ENCODE measurements at places on chromosomes 1 and 21. TPM values are rescaled to one million over a fixed set of nuclear protein-coding genes. Genes with fewer than 3 reads are reported as not detected.

ZFP69B gene
- total RNA-seq, result 2.5 TPM

FAM72C gene
- 0.42 TPM for total RNA-seq

SAMD13 gene
- total RNA-seq, result 4.7 TPM

ATP6V1G3 gene
- not detected for total RNA-seq

MX2 gene
- 18.9 TPM for total RNA-seq

F13B gene
- not detected for total RNA-seq

TLCD4 gene
- 18.2 TPM for total RNA-seq

NMNAT2 gene
- 0.99 TPM for total RNA-seq

FAM163A gene
- total RNA-seq, result 0.16 TPM

TAS1R1 gene
- total RNA-seq, result not detected

TMPRSS3 gene
- total RNA-seq, result 1.7 TPM

TFF2 gene
- not detected for total RNA-seq

TEX38 gene
- total RNA-seq, result 0.39 TPM

FMO1 gene
- total RNA-seq, result 0.18 TPM

GRCh38 chr1:42784946-42785693 is at the start of gene TMEM269:
TSS of gene TMEM269 (plus strand) at chr1:42784991. CDS start at chr1:42789894, 4,903 bp downstream.
- peak; percentile 49 for DNase-seq

GRCh38 chr1:167294528-167294927 is 73.8 kb downstream of the POU2F1 start:
- no peak for DNase-seq

DNA sequence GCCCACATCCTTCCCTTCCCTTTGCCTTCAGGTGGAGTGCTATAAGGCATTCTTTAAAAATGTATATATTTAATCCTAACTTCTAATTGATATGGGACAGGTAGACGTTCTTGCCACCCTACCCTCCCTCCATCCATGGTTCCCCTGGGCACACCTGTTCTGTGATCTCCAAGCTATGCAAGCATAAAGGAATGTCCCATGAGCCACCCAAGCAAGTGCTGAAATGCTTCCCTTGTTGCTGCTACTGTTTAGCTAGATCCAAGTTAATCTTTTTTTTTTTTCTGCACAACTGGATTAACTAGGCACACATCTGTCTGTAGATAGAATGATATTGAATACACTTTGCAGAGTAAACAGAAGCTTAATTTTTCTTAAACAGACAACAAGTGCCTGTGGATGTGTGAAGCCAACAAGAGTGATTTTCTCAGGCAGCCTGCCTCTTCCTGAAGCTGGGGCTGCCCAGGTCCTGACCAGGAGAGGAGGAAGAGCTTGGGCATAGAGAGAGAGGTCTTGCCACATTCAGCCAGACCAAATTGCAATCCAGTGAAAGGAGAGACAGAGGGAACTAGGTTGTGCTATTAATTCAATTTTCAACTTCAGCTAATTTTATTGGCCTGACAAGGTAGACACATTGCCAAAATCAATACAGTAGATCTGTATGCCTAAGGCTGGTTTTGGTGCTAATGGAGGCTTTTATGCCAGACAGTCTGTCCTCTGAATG is 28.2 kb upstream of the ATP1B1 start:
- DNase-seq, result no peak

- no peak for DNase-seq
These were observed 99.8 kb downstream of the PTPN14 start for GRCh38 chr1:214451596-214451995.

GRCh38 chr1:79373481-79374125 is 367.1 kb upstream of the ADGRL4 start:
- DNase-seq, result no peak

GRCh38 chr1:196550731-196551130 is 57.5 kb downstream of the KCNT2 start:
- no peak for DNase-seq

DNA sequence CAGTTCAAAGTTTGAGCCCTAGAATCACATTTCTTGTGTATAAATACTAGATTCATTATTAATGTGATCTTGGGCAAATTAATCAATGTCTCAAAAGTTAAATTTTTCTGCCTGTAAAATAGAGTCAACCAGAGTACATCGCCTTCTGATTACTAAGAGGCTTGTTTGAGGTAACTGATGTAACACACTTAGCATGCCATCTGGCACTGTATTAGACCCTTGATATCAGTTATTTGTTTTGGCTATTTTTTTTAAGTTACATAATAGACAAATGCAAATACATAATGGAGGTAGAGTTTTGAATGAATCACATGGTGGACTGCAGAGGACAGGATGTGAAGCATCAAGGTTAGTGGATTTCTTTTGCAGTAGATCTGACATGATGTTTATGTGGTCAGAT is 298.4 kb downstream of the ADGRL2 start:
- no peak for DNase-seq

- DNase-seq, result peak; percentile 90
These were observed at the start of gene ACOT11 for GRCh38 chr1:54547601-54548388. TSS of gene ACOT11 (plus strand) at chr1:54548228. CDS start at chr1:54548310, 82 bp downstream.

- no peak for DNase-seq
These were observed 133.3 kb downstream of the IGSF21 start for GRCh38 chr1:18240906-18241305.

- no peak for DNase-seq
These were observed 5.3 kb downstream of the UTS2 start for GRCh38 chr1:7847599-7847998.

- peak; percentile 84 for DNase-seq
These were observed 13.2 kb upstream of the EPS8L3 start for GRCh38 chr1:109776911-109777310.

DNA sequence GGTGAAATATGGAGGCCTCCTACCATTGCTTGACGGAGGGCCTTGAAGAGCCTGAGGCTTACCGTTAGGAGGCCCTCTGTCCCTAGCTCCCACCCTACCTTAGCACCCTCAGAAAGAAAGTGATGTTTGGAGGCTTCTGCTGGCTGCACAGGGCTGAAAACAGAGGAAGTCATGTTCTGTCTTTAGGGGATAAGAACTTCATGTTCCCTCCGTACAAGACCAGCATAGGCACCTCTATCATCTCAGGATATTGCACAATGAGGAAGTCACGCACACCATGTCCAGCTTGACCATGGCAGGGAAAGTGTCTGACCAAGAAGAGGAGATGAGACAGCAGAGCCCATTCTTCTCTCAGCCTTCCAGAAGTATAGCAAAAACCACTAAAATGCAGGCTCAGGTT is 13.8 kb downstream of the ADORA3 start:
- DNase-seq, result no peak

DNA sequence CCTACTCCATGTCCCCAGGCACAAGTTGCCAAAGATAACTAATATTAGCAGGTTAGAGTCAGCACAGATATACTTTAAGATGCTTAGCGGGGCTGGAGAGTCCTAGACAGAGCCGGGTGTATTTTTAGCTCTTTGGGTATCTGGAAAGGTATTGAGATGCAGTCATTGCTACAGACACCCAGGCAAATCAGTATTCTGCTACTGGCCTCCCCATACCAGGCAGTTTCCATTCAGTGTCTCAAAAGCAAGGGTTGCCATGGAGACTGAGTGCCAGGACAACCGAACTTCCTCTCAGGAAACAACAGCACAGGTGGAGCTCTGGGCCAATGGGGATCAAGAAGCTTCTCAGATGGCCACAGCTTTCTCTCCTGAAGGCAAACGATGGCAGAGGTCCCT is 45.3 kb downstream of the KCNC4 start:
- DNase-seq, result no peak

DNA sequence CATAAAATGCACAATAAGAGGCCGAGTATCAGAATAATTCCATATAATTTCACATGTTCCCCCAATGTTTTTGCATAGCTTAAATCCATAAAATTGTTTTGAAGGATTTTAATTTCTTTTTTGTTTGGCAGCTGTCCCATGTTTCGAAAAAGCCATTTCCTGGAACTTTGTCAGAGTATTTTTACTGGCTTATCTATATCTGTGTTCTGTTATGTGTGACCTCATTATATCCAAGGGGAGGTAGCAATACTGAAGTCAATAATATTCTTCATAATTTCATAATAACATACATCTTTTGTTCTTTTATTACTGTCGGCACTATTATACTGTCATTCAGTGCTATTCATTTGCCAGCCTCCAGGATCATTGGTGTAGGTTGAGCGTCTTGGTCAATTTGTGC is 9.4 kb upstream of the BACH1 start:
- no peak for DNase-seq

DNA sequence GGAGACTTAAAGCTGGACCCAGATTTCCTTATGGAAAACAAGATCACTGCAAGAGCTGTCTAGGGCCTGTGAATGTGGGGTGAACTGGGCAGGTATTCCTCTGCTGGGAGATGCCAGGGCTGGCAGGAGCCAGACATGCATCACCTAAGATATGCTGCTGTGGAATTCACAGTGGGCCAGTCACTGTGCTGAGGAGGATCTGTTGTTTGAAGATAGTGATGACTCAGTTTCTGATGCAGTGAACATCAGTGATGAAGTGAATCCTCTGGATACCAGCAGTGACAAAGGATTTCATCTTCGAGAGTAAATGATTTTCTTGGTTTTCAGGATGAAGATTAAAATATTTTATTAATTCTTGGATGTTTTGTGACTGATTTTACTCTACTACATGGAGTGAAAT is 29.9 kb upstream of the CAMSAP2 start:
- DNase-seq, result no peak

GRCh38 chr1:39360731-39361130 is 130.7 kb upstream of the BMP8A start:
- DNase-seq, result no peak

- no peak for DNase-seq
These were observed 157.8 kb downstream of the PRDM16 start for GRCh38 chr1:3226701-3227350.

GRCh38 chr1:165928075-165928731 is 100.8 kb downstream of the UCK2 start:
- no peak for DNase-seq

DNA sequence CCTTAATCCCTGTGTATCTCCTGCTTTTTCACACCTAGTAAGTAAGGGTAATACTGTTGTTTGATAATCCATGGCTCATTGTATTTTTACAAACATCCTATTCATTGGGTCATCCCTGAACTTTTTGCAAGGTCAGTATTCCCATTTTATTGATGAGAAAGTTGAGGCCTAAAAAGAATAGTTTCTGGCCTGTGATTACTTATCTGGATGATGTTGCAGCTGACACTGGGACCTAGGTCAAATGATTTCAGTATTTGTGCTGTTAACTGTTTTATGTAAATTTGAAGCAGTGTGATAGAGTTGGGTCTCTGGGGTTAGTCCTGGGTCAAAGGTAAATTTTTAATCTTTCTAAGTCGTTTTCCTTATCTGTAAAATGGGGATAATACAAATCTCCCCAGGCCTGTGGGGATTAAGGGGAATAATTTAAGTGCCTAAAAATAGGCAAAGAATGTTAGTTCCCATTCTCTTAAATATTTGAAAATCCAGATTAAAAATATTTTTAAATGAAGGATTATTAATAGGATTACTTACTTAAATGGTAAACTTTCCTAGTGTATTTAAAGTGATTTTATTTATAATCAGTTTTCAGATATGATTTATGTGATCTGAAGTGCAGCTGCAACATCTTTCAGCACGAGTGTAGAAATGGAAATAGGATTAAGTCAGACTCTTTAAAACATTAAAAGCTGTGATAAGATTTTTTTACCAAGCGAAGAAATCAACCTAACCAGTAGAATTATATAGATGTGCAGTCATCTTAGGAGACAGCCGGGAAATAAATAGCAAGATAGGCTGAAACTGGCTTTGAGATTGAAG is 4.3 kb downstream of the PPP2R5A start:
- no peak for DNase-seq

GRCh38 chr1:107252271-107252670 is 111.4 kb downstream of the NTNG1 start:
- no peak for DNase-seq

- no peak for DNase-seq
These were observed 14.6 kb upstream of the TGFBR3 start for GRCh38 chr1:91900562-91900961.

GRCh38 chr21:42314616-42315295 is 453 bp downstream of the TFF3 start:
- peak; percentile 15 for DNase-seq

- peak; percentile 51 for DNase-seq
These were observed 233.1 kb downstream of the PAPPA2 start for GRCh38 chr1:176696109-176696508.

DNA sequence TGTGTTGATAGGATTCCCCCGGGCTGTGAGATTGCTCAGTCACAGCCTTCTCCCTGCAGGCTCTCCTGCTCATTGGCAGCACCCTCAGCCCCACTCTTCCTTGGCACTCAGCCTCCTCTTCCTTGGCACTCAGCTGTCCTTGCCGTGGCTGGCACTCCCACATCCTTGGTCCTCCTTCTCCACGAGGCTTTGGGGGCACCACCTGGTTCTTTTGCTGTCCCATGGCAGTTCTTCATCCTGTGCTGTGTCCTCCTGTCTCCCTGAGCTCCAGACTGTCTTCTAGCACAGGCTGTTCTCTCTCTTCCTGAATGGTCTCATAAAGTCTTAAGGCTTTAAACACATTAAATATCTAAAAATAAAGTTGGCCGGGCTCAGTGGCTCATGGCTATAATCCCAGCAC is 27.0 kb downstream of the PKNOX1 start:
- peak; percentile 63 for DNase-seq

DNA sequence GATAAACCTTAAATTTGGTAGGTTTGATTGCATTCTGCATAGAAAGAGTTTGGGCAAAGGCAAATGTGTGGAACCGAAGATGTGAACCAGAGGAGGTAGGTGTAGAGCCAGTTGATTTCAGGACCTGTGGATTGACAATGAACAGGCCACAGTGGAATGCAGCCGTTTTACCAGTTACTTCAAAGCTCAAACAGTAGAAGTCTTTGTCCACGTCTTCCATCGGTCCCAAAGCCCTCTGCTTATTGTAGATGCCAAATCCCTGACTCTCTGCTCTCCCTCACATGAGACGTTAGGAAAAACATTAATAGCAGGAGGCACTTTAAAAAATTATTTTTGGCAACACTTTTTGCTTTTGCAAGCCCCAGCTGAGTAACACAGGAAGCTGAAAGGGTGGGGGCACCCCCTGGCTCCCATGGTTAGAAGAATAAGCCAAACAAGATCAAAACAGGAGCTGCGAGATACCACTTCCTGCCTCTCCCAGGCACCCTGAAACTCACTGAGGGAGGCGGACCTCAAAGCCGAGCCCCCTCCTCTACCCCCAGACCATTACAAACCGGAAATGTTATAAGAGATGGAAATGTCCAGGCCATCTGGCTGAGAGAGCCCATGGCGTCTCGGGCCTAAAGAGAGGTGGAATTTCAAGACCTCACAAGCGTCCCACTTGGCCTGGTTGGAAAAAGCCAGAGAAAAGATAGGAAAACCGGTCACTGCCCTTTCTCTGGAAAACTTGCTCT is 13.5 kb downstream of the TRAF3IP3 start:
- DNase-seq, result peak; percentile 62

DNA sequence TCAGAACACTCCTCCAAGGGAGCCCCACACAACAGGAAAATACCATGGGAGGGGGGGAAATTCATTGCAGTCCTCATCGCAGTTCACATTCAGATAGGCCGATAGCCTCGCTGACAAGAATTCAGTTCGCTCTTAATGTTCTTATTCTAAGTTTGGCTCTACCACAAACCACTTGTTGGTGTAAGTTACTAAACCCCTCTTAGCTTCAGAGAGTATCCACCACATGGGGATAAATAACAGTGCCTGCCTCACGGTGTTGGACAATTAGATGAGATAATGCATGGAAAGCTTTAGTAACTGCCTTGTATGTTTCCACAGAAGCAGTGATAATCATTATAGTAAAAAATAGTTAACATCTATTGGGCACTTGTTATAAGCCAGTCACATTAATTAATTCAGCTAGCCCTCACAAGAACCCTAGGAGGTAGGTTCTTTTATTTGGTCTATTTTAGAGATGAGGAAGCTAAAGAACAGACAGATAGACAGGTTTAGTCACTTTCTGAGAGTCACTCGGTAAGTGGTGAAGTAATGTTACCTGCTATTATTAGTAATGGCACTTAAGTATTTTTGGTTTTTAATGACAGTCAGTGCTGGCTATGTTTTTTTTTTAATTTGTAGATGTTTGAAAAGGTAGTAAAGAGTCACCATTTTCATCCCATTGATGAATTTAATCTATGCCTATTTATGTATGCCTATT is 10.1 kb downstream of the VAV3 start:
- DNase-seq, result no peak

All from ureter (tissue), 1 donor.